HuH-7 (cell line): ENCODE measurements at places on chromosomes 5 and 9.

GRCh38 chr9:105901514-105902109 lies 207.3 kb downstream of the TMEM38B start:
- DNase-seq: peak; percentile 81

DNA sequence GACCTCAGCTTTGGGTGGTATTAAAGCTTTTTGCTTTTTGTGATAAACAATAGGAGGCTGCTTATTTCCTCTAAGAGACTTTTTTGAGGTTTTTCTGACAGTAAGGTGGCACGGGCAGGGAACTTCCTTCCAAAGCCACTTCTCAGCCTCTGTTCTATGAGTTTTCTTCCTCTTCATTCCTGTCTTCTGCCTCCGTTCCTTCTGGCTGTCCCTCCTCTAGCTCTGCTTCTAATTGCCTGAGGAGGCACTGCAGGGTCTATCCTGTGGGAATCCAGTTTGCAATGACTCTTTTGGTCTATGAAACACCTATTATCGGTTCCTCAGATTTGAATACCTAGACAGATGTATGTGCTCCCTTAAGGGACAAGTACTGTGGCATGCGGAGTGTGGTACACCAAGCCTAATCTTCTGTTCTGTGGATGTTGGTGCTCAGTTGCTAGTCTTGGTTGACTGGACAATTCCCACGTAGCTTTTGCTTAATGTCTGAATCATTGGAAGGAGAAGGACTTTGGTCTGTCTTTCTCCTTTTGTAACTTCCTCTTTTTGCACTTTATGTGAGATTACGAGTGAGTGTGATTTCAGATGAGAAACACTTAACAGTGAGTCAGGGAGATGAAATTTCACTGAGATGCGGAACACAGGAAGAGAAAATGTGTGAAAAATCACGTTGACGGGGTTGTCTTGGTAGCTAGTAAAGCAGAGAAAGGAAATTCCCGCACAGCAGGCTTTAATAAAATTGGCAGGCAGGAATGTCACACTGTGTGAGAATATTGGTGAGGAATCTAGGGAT lies 305.2 kb downstream of the EFNA5 start:
- no peak for DNase-seq

GRCh38 chr5:61659221-61659696 lies 327.2 kb downstream of the ZSWIM6 start:
- DNase-seq: no peak

GRCh38 chr9:2173170-2173569 lies 158.0 kb downstream of the SMARCA2 start:
- no peak for DNase-seq

GRCh38 chr5:135348918-135349317 lies 50.1 kb downstream of the MACROH2A1 start:
- no peak for DNase-seq
